ENCODE measurements at places on chromosomes 12 and 14.

DNA sequence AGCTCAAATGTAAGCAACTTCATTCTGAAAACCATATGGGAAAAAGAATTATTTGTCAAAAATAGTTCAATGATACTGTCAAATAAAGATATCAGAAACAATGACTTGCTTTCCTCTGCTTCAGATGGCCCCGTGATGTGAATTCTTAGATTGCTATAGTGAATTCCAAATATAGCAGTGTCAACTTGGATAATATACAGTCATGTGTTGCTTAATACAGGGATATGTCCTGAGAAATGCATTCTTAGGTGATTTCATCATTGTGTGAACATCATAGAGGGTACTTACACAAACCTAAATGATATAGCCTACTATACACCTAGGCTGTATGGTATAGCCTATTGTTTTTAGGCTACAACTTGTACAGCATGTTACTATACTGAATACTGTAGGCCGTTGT lies 108.7 kb upstream of the MIS18BP1 start:
- no peaks in the 10 kb centered on the region for H3K27me3 ChIP-seq
- DNase-seq = no peak
- H3K27ac ChIP-seq = no peak overlapping the region
- no peaks in the 10 kb centered on the region for H3K36me3 ChIP-seq

DNA sequence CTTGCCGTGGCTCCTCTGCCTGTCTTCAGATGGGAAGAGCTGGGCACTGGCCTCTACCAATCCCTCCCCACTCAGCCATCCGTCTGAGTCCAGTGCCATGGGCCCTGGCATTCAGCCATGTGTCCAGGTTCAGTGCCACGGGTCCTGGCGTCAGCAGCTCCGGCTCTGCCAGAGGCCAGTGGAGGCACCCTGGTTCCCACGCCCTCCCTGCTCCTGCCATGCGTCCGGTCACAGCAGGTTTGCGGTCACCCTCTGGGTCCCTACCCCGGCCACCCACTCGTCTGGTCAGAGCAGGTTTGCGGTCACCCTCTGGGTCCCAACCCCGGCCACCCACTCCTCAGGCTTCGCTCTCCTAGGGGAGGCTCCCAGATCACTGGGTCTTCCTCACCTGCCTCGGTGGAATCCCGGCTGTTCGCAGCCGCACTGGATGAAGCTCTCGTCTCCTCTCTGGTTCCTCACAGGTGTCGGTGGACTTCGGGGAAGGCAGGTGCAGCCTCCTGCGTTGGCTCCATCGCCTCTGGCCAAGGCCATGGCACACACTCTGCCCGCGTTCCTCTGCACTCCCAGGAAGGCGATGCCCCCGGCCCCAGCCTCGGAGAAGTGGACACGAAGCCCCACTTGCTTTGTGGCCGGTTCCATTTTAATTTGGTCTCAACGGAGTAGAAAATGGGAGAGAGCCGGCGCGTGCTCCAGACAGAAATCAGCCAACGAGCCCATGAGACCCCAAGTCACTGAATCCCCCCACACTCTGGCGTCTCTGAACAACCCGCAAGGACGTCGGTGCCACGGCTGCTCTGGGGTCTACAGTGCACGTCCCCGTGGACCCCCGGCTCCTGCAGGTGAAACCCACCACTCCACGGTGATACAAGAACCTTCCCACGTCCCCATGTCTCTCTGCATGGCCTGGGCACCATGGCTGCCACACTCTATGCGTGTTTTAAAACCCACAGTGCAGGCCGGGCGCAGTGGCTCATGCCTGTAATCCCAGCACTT lies 47.8 kb upstream of the FBRSL1 start:
- no peaks in the 10 kb centered on the region for H3K4me1 ChIP-seq
- no peak for DNase-seq
- no peaks in the 10 kb centered on the region for H3K36me3 ChIP-seq
- H3K27me3 ChIP-seq = peaks cover under 1% of the 10 kb centered on the region
- H3K4me3 ChIP-seq = no peak overlapping the region
- H3K27ac ChIP-seq = no peak overlapping the region

DNA sequence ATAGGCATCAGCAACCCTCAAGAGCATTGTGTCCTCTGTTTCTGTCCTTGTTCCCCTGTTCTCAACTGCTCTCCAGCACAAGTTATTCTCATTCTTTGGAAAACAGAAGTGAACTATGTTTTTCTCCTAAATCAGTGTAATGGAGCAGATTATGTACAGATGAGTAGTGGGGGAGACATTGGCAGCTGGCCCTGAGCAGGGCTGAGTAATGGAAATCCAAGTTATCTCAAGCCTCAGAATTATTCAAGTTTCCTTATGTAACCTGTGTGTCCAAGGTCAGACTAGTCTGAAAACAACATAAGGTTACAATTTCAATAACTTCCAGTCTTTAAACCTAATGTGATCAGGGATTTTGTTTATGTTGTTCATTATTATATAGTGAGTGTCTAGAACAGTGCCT lies 116.1 kb upstream of the FUT8 start:
- H3K4me1 ChIP-seq = no peaks in the 10 kb centered on the region
- no peaks in the 10 kb centered on the region for H3K36me3 ChIP-seq
- no peak overlapping the region for H3K4me3 ChIP-seq
- H3K27me3 ChIP-seq = no peaks in the 10 kb centered on the region
- DNase-seq = no peak

- peaks cover 4% of the 10 kb centered on the region for H3K36me3 ChIP-seq
- H3K4me1 ChIP-seq = no peaks in the 10 kb centered on the region
- DNase-seq = no peak
- no peak overlapping the region for H3K27ac ChIP-seq
- H3K27me3 ChIP-seq = no peaks in the 10 kb centered on the region
- H3K4me3 ChIP-seq = no peak overlapping the region
Observed at GRCh38 chr12:111467092-111467856, 61.6 kb downstream of the SH2B3 start.

GRCh38 chr12:114355389-114356088 lies 50.4 kb downstream of the TBX5 start:
- no peak for DNase-seq
- H3K36me3 ChIP-seq = no peaks in the 10 kb centered on the region
- H3K4me1 ChIP-seq = no peaks in the 10 kb centered on the region
- H3K27me3 ChIP-seq = no peaks in the 10 kb centered on the region

- no peak for DNase-seq
- no peaks in the 10 kb centered on the region for H3K4me1 ChIP-seq
- H3K27ac ChIP-seq = no peak overlapping the region
- no peaks in the 10 kb centered on the region for H3K27me3 ChIP-seq
- H3K36me3 ChIP-seq = peaks cover 3% of the 10 kb centered on the region
Observed at GRCh38 chr14:102675396-102675795, 82.9 kb downstream of the RCOR1 start.

DNA sequence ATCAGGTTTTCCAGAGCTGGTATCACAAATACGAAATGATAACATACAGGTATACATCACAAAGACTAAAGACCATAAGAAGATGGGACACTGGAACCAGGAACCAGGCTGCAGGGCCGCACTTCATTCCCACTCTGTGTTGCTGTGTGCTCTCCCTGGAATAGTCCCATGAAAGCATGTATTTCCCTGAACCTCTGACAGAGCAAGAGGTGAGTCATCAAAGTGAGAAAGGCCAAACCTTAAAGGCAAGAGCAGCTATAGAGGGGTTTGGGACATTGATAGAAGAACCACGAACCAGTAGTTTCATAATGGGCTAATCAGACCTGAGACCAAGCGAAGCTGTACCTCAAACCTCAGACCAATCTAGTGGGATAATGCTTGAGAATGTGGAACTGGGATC lies 283.0 kb upstream of the PRKD1 start:
- no peaks in the 10 kb centered on the region for H3K4me1 ChIP-seq
- H3K27me3 ChIP-seq = no peaks in the 10 kb centered on the region
- DNase-seq = no peak
- no peak overlapping the region for H3K4me3 ChIP-seq
- no peak overlapping the region for H3K27ac ChIP-seq
- H3K36me3 ChIP-seq = no peaks in the 10 kb centered on the region

- no peaks in the 10 kb centered on the region for H3K27me3 ChIP-seq
- no peak for DNase-seq
Observed at GRCh38 chr12:27422697-27423096, 23.8 kb upstream of the SMCO2 start.

- no peak for DNase-seq
- H3K36me3 ChIP-seq = peaks cover 4% of the 10 kb centered on the region
- H3K4me3 ChIP-seq = no peak overlapping the region
- no peaks in the 10 kb centered on the region for H3K27me3 ChIP-seq
- H3K27ac ChIP-seq = no peak overlapping the region
Observed at GRCh38 chr14:69428289-69428998, 30.0 kb downstream of the SLC39A9 start.

DNA sequence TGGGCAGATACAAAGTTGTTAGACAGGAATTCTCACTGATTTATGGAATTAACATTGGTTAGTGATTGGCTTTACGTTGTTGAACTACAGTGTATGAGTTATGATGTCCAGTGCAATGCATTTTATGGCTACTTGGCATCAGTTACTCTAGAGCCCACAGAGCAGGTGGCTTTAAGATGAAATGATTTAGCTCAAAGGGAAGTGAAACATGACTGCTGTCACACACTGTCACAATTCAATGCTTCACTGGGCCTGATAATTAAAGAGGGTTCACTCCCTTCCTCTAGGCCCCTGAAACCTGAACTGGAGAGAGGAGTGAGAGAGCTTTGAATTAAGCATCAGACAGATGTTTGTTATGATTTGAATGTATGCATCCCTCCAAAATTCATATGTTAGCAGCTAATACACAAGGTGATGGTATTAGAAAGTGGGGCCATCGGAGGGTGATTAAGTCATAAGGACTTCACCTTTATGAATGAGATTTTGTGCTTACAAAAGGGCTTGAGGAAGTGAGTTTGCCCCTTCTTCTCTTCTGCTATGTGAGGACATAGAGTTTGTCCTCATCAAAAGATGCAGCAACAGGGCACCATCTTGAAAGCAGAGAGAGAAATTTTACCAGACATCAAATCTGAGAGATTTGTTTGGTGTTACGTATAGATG lies 175.8 kb upstream of the GRIN2B start:
- no peaks in the 10 kb centered on the region for H3K36me3 ChIP-seq
- no peak overlapping the region for H3K27ac ChIP-seq
- H3K4me3 ChIP-seq = no peak overlapping the region
- H3K27me3 ChIP-seq = no peaks in the 10 kb centered on the region

DNA sequence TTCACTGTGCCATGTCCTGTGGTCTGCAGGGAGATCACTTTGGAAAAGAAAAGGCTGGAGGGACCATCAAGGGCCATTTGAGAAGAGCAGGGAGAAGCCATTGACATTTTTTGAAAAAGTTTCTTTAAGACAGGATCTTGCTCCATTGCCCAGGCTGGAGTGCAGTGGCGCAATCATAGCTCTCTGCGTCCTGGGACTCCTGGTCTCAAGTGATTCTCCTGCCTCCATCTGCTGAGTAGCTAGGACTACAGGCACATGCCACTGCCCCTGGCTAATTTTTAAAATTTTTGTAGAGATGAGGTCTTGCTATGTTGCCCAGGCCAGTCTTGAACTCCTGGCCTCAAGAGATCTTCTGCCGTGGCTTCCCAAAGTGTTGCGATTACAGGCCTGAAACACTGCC lies 32.3 kb downstream of the PTHLH start:
- no peaks in the 10 kb centered on the region for H3K4me1 ChIP-seq
- no peak for DNase-seq
- no peak overlapping the region for H3K4me3 ChIP-seq
- H3K27ac ChIP-seq = no peak overlapping the region

DNA sequence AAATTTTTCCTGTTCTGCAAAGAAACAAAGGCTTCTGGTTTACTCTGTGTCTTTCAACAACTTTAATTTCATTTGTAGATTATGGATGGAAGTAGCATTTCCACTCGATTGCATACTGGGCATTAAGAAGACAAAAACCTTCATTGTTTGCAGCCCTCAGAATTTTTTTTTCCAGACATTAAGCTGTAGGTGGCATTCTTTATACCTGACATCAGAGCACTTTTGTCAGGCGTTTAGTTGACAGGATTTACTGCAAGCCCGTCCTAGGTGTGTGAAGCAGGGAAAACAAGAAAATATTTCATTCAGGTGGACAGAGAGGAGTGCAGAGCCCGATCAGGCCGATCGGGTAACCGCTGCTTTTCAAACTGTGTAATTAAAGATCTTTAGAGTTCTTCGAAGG lies 107.5 kb downstream of the TMEM260 start:
- no peaks in the 10 kb centered on the region for H3K27me3 ChIP-seq
- H3K4me1 ChIP-seq = no peaks in the 10 kb centered on the region
- no peaks in the 10 kb centered on the region for H3K36me3 ChIP-seq
- H3K4me3 ChIP-seq = no peak overlapping the region
- no peak for DNase-seq

GRCh38 chr14:59969319-59969718 lies 49.4 kb downstream of the LRRC9 start:
- DNase-seq = no peak
- H3K4me3 ChIP-seq = no peak overlapping the region
- no peaks in the 10 kb centered on the region for H3K36me3 ChIP-seq
- no peaks in the 10 kb centered on the region for H3K4me1 ChIP-seq

GRCh38 chr14:93323600-93324174 lies 9.1 kb downstream of the BTBD7 start:
- H3K27me3 ChIP-seq = no peaks in the 10 kb centered on the region
- no peak overlapping the region for H3K27ac ChIP-seq
- no peak for DNase-seq
- H3K36me3 ChIP-seq = no peaks in the 10 kb centered on the region
- no peaks in the 10 kb centered on the region for H3K4me1 ChIP-seq

GRCh38 chr14:95478309-95478708 lies 38.1 kb downstream of the SYNE3 start:
- peaks cover 2% of the 10 kb centered on the region for H3K4me1 ChIP-seq
- peak overlapping the region; percentile 21 for H3K27ac ChIP-seq
- no peaks in the 10 kb centered on the region for H3K27me3 ChIP-seq
- no peak overlapping the region for H3K4me3 ChIP-seq
- no peaks in the 10 kb centered on the region for H3K36me3 ChIP-seq
